Activated naive CD4-positive, alpha-beta T cell (primary cell): ENCODE measurements at places on chromosomes 3 and 15.

DNA sequence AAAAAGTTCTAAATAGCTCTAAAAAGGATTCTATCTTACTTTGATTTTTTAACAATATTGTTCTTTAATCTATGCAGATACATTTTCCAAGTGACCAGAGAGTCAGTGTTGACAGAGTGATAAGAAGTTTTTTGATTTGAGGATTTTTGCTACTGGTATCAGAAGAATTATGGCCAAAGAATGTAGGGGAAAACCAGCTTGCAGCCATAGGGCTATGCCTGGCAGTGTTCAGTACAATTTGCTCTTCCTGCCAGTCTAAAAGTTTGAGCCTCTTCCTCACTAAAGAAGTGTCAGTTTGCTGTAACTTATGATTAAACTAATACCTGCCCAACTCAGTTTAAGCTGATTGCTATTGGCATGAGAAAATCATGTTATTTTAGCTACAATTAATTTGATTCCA lies 35.3 kb upstream of the FSIP1 start:
- DNase-seq, result no peak

DNA sequence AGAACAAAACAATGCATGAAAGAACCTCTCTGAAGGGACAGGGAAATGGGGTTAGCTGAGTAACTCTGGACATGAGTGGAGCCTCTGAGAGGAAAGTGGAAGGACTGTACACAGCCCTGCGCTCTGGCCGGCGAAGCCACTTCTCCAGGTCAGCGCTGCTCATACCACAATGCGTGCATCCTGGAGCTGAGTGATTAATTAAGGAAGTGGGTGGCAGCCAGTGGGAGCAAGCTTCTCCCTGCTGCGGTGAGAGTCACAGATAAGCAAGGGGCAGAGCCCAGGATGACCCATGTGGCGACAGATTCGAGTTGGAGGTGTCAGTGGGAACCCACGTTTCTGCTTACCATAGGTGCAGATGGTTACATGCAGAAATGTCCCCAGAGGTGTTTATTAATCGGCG lies 48.0 kb downstream of the KLF15 start:
- DNase-seq, result no peak

GRCh38 chr15:83099290-83099689 lies 8.2 kb upstream of the TM6SF1 start:
- DNase-seq, result no peak

DNA sequence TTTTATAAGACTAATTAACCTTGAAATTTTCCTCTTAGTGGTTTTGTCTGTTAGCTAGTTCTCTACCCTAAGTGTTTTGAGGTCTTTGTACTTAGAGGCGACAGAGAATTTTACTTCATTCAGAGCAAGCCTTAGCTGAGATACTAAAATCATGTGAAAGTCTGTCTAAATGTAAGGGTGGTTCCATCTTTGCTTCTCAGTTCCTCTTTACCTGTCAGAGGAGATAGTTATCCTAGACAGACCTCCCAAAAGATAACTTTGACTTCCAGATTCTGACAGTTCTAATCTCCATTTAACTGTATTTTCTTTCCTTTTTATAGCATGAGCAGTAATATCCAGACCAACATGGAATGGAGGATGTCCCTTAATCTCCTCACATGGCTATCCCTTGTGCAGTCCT lies 34.7 kb downstream of the RNF111 start:
- no peak for DNase-seq

DNA sequence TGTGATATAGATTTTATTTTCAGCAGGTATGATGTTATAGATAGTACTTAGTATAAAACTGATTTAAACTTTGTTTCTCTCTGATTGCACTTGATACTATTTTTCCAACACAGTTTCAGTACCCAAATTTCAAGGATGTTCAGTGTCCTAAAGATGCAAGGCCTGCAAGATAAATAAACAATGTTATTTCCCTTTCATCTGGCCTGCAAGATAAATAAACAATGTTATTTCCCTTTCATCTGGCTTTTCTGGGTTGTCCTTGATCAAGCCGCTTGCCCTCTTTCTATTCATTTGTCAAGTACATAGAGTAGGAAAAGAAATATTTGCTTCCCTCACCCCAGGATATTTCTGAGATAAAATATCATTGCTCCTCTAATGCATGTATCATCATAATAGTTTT lies 571.0 kb downstream of the FGF12 start:
- DNase-seq, result no peak

DNA sequence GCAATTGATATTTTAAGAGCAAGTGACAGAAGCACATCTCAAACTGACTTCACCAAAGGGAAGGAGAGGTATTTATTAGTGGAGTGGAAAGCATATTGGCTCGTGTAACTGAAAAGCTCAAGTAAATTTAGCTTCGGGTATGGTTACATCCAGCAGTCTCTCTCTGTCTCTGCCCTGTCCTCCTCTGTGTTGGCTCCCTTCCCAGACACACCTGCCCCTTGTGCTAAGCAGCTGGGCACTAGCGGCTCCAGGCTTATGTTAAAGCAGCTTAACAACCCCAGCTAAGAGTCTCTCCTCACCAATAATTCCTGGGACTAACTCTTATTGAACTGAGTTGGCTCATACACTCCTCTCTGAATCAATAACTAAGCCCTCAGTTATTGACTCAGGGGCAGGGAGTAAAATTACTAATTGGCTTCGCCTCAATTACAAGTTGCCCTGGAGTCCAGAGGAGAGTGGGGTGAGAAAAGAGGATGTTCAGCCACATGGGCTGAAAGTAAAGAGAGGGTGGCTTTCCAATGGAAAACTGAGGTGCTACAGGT lies 12.8 kb upstream of the SH3BP5 start:
- no peak for DNase-seq

DNA sequence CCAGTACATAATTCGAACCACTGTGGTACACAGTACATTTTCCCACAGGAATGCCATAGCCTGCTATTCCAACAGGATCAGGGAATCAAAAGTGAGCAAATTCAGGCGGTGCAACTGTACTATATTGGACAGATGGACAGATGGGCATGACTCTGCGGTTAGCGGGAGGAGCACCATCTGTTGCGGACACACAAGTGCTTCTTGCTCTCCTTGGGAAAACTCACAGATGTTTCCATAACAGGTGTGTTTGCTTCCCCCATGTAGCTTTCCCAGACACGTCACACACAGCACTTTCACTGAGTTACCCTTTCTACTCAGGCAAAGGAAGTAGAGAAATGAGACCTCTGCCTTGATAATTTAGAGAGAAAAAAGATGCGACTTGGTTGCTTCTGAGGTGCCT lies 325.1 kb upstream of the THBS1 start:
- DNase-seq, result no peak

- DNase-seq, result no peak
Observed at GRCh38 chr3:127074900-127075360, 92.0 kb downstream of the PLXNA1 start.

- DNase-seq, result no peak
Observed at GRCh38 chr15:31197497-31198414, 96.2 kb upstream of the TRPM1 start.
